ENCODE measurements at places on chromosomes 13 and 19. TPM values are rescaled to one million over a fixed set of nuclear protein-coding genes. Genes with fewer than 3 reads are reported as not detected.
A peak's percentile ranks its signal among the peaks of the same experiment; 100 is the strongest.

The CD37 gene
- total RNA-seq: 25.2 TPM

The PPM1N gene
- not detected for total RNA-seq

The CYP2A6 gene
- total RNA-seq: 2.1 TPM

DNA sequence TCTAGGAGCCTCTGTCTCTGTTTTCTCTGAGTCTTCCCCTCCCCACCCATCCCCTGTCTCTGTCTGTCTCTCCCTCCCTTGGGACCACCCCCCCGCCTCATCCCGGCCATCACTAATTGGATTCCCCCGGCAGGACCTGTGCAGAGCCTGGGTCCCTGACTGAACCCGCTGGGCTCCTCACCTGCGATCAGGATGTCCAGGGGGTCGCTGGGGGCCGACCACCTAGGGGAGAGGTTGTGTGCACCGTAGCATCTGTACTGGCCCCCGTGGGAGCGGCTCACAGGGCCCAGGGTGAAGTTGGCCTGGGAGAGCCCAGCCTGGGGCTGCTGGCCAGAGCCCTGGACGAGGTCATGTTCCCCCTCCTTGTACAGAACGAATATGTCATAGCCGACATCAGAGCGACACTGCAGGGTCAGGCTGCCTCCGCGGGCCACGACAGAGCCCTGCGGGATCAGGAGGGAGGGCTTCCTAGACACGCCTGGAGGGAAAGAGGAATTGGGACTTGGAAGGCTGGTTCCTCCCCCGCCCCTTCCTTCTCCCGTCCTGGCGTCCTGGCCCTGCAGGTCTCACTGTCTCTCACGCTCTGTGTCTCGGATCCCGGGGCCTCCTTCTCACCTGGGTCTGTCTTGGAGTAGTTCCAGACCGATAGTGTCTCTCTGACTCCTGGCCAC lies 1.8 kb downstream of the LILRB5 start:
- H3K4me3 ChIP-seq: no peak overlapping the region
- no peaks in the 10 kb centered on the region for H3K36me3 ChIP-seq
- peaks cover 7% of the 10 kb centered on the region for H3K4me1 ChIP-seq

The PVR gene
- 44.3 TPM for total RNA-seq

The NLRP7 gene
- total RNA-seq: not detected

DNA sequence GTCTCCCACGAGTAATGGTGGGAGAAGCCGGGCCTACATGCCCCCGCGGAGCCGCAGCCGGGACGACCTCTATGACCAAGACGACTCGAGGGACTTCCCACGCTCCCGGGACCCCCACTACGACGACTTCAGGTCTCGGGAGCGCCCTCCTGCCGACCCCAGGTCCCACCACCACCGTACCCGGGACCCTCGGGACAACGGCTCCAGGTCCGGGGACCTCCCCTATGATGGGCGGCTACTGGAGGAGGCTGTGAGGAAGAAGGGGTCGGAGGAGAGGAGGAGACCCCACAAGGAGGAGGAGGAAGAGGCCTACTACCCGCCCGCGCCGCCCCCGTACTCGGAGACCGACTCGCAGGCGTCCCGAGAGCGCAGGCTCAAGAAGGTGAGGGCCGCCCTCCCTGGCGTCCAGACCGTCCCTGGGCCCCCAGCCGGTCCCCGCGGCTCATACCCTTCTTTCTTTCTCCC lies 1.4 kb upstream of the USF2 start:
- DNase-seq: peak; percentile 57
- peak overlapping the region; percentile 94 for H3K27ac ChIP-seq
- no peaks in the 10 kb centered on the region for H3K27me3 ChIP-seq
- H3K4me1 ChIP-seq: peaks cover 14% of the 10 kb centered on the region
- H3K4me3 ChIP-seq: peak overlapping the region; percentile 87

DNA sequence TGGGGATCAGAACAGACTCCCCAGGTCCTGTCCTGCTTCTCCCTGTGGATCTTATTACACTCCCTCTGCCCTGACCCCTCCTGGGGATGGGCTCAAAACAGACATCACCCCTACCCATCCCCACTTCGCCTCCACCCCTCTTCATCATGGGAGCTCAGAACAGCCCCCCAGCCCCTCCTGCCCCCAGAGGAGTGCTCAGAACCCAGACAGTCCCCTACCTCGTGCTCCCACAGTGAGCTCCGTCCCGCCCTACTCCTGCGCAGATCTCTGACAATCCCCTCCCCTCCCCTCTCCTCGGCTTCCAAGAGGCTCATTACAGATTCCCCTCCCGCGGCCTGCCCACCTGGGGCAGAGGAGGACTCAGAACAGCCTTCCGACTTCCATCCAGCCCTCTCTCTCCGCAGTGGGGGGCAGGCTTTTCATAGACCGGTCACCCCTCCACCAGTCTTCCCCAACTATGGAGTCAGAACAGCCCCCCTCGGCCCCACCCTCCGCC lies 6.1 kb downstream of the NXNL1 start:
- H3K27ac ChIP-seq: no peak overlapping the region
- H3K36me3 ChIP-seq: no peaks in the 10 kb centered on the region
- no peaks in the 10 kb centered on the region for H3K4me1 ChIP-seq
- H3K4me3 ChIP-seq: no peak overlapping the region
- H3K27me3 ChIP-seq: peaks cover 17% of the 10 kb centered on the region
- DNase-seq: no peak

DNA sequence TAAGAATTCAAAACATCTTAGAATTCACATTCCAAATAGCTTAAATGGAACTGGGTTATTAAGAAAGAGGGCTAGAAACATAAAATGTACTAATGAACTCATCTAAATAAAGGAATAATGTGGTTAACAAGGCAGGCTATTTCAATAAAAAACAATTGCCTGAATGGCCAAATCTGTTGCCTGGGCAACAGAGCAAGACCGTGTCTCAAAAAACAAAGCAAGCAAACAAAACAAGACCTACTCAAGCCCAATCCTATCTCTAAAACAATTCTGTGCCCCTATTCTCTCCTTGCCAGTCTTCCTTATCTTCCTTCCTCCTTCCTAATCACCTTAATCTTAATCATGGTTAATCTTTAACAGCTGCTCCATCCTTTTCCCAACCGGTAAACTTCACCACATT lies 12.1 kb downstream of the IGFL1 start:
- DNase-seq: no peak
- peaks cover 17% of the 10 kb centered on the region for H3K27me3 ChIP-seq
- no peak overlapping the region for H3K27ac ChIP-seq
- no peaks in the 10 kb centered on the region for H3K4me1 ChIP-seq

The CCNE1 gene
- 7.0 TPM for total RNA-seq

DNA sequence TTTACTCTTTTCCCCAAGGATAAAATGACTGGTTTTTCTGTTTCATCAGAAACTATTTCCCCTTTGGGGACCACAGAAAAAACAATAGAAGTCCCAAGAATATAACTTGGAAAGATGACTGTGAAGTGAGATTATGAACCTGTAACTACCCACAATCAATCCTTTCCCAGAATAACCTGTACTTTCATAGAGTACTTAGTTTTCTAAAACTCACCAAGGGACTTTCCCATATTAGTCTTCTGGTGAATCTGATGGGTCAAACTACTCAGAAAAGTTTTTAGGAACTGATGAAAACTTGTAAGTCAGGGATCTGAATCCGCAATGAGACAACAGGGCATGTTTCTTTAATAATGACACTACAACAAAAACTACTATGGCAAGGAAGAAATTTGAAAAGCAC lies 62.6 kb downstream of the STK24 start:
- H3K27me3 ChIP-seq: no peaks in the 10 kb centered on the region
- H3K4me1 ChIP-seq: peaks cover 26% of the 10 kb centered on the region
- H3K4me3 ChIP-seq: no peak overlapping the region

- no peak for DNase-seq
- no peaks in the 10 kb centered on the region for H3K36me3 ChIP-seq
- no peaks in the 10 kb centered on the region for H3K27me3 ChIP-seq
- no peak overlapping the region for H3K27ac ChIP-seq
- H3K4me1 ChIP-seq: peaks cover 60% of the 10 kb centered on the region
- H3K4me3 ChIP-seq: no peak overlapping the region
Observed at GRCh38 chr13:51613535-51613934, 29.3 kb downstream of the WDFY2 start.

GRCh38 chr13:75258159-75258782 lies 223.7 kb downstream of the TBC1D4 start:
- H3K4me1 ChIP-seq: no peaks in the 10 kb centered on the region
- no peaks in the 10 kb centered on the region for H3K36me3 ChIP-seq
- H3K4me3 ChIP-seq: no peak overlapping the region
- no peak overlapping the region for H3K27ac ChIP-seq

DNA sequence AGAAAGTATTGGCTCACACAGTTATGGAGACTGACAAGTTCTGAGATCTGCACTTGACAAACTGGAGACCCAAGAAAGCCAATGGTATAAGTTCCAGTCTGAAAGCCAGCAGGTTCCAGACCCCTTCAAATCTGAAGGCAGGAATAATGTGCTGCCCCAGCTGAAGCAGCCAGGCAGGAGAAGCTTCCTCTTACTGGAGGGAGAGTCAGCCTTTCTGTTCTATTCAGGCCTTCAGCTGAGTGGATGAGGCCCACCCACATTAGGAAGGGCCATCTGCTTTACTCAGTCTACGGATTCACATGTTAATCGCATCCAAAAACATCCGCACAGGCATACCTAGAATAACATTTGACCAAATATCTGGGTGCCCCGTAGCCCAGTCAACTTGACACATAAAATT lies 8.2 kb upstream of the VWA8 start:
- no peaks in the 10 kb centered on the region for H3K4me1 ChIP-seq
- no peaks in the 10 kb centered on the region for H3K27me3 ChIP-seq
- H3K27ac ChIP-seq: no peak overlapping the region
- no peak overlapping the region for H3K4me3 ChIP-seq
- no peak for DNase-seq

DNA sequence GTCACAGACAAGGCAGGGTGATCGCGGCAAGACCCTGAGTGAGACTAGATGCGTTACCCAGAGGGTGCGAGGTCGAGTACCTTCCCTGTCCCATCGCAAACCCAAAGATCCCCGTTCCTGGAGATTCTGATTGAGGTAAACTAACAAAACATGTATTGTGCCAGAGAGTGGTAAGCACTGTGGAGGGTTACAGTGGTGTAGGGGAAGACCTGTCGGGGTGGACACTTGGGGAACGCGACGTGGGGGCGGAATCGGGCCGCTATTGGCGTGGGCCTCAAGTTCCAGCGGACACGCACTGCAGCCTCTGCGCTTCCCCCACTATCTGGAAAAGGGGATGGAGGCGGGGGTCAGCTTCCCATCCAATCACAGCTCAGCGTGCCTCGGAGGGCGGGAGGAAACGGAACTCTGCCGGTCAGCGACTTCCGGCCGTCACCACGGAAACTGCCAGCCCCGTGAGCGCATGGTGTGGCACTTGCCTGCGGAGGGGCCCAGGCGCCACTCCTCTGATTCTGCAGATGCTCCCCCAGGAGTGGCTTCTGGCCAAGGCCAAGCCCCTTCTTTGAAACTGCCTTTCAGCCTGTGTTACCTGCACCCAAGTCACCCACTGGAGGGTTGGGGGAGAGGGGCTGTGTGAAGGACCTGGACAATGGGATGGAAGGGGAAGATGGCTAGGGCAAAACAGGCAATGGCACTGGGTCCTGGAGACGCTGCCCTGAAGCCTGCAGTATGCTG lies 1.0 kb upstream of the UBE2M start:
- H3K4me1 ChIP-seq: peaks cover 61% of the 10 kb centered on the region
- no peaks in the 10 kb centered on the region for H3K27me3 ChIP-seq
- H3K36me3 ChIP-seq: peaks cover 14% of the 10 kb centered on the region
- H3K27ac ChIP-seq: peak overlapping the region; percentile 100
- DNase-seq: peak; percentile 97

DNA sequence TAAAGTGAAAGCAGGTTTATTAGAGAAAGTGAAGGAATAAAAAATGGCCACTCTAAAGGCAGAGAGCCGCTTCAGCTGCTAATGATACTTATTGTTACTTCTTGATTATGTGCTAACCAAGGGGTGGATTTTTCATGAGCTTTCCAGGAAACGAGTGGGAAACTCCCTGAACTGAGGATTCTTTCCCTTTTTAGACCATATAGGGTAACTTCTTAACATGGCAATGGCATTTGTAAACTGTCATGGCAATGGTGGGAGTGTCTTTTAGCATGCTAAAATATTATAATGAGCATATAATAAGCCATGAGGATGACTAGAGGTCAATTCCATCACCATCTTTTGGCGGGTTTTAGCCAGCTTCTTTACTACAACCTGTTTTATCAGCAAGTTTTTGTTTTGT lies 890.0 kb downstream of the UQCRFS1 start:
- H3K36me3 ChIP-seq: no peaks in the 10 kb centered on the region
- H3K27ac ChIP-seq: no peak overlapping the region
- no peak overlapping the region for H3K4me3 ChIP-seq
- DNase-seq: no peak
- H3K27me3 ChIP-seq: no peaks in the 10 kb centered on the region

The RAB4B gene
- total RNA-seq: 58.6 TPM

The NCR1 gene
- total RNA-seq: not detected
